ENCODE measurements at places on chromosomes 16 and 17.

GRCh38 chr16:78896280-78896679 is 704.3 kb downstream of the MAF start:
- DNase-seq: no peak

DNA sequence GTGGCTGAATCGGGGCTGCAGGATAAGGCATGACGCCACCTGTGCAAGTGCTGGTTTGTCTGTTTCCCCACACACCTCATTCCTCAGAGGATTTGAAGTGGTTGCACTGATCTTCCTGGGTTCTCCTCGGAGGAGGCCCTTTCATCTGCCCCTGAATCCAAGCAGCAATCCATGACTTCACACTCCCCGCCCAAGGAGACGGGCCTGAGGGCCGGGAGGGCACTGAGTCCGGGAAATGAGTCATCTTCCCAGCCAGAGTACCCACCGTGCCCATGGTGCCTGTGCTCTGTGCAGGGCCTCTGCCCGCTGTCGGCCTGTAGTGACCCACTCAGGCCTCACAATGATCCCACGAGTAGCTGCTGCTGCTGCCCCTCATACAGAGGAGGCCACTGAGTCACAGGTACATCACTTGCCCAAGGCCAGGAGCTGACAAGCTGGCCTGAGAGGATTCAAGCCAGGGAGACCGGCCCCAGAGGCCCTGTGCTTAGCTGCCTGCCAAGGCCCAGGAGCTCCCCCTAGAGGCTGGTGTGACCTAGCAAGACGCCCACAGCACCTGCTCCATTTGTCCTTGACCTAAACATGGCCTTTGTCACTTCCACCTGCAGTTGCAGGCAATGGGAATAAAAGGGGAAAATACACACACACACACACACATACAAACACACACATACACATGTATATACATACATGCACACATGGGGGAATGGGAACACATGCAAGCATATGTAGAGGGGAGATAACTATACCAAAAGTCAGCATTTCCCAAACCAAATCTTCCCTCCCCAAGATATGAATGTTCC is 240.0 kb downstream of the C16orf95 start:
- DNase-seq: peak; percentile 25

- no peak for DNase-seq
Observed at GRCh38 chr16:11619327-11619851, 32.7 kb upstream of the LITAF start.

DNA sequence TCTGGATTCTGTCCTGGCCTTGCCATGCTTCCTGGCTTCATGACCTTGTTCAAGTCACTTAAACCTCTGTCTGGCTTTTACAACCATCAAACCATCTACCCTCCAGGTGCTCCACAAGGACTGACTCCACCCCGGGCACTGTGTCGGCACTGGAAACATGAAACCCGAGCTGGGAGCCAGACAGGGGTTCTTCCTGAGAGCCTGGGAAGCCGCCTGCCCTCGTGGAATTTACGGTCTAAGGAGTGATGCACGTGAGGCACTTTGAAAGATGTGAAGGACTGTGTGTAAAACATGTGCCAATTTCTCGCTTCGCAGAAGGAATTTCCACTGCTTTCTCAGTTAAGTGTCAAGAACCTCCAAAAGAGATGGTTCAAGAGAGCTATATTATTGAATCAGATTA is 11.6 kb downstream of the CDK5R1 start:
- no peak for DNase-seq

Measured in stimulated activated CD4-positive, alpha-beta T cell treated with anti-CD3 and anti-CD28 coated beads, TNF-alpha, amount 100 ng/mL, for 48 hours (primary cell).